ENCODE measurements at places on chromosomes 1 and 21.

GRCh38 chr1:220914283-220915116 is 35.3 kb downstream of the HLX start:
- DNase-seq: no peak

DNA sequence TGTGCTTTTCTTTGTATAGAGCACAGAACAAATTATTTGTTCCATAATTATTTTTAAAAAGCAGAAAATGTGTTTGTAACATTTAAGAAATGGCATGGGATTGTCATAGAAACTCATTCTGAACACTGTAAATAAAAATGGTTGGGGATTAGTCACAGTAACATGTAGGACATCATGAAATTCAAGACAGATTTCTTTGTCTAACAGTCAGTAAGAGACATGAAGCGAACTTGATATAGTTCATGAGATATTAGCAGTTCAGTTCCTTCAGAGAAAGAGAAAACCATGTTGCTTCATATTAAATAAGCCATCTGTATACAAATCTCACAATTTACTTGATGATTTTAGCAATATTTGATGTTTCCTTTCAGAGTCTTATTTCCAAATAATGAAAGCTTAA is 19.7 kb downstream of the NFIA start:
- no peak for DNase-seq

GRCh38 chr1:202279806-202280205 is 61.9 kb downstream of the UBE2T start:
- no peak for DNase-seq

DNA sequence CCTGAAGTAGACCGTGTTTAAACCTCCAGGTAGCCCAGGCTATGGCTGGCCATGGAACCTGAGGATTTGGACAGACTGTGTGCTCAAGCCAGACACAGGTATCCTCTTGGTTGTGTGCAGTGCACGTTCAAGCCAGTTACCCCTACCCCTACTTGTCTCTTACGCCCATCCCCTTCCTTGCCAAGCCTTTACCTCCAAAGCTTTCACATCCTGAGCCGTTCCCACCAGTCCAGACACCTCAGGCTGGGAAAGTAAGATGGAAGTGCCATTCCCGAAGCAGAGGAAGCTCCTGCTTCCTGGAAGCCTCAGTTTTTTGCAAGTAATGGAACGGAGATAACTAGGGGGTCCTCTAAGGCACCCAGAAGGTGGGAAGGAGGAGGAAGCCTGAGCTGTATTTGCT is 41.5 kb upstream of the HMGB4 start:
- no peak for DNase-seq

DNA sequence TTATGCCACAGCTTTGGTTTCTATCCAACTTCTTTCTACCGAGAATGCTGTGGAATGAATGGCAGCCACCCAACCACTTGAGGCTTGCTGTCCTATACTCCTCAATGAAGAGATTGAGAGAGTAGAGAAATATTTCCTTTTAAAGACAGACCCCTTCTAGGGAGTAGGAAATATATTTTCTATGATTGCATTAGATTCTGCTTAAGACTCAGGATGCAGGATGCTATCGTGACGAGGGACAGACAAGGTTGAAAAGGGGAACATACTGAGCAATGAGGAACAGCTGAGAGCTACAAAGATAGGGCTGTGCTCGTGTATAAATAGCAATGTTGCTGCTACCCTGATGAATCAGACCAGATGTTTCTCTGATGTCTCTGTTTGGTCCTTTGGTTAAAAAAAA is 7.1 kb upstream of the RASAL2 start:
- DNase-seq: no peak

- DNase-seq: no peak
Observed at GRCh38 chr1:89545264-89546038, 20.8 kb downstream of the LRRC8B start.

DNA sequence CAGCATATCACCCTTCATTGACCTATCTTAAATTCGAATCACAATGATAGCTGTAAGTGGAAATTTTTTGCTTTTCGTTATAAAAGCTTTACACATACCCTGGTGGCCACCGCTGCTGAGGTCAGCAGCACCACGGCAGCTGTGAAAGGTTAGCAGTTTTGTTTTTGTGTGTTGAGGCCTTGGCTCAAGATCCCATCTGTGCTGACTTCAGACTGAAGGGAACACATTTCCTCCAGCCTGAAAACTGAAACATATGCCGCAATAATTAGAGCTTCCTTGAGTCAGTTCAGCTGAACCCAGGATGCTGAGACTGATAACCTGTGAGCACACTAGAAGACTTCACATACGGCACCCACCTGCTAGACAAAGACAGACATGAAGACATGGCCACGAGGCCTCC is 103.0 kb downstream of the SMYD3 start:
- DNase-seq: no peak

DNA sequence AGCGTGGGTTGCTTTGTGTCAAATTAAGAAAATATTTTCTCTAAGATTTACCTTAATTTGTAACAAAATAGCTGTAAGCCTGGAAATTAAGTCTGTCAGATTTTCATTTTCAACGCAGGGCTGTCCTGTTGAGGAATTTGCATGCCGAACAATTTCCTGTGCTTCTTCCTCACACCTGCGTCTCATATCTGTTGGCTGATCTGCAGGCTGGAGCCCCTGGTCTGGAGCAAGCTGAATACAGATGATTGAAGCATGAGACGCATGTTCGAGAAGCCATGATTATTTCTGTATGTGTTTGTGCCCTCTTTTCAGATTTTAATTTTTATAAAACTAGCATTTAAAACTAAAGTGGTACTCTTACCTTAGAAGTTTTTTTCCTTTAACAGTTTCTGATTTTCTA is 9.8 kb downstream of the MIXL1 start:
- DNase-seq: no peak

- no peak for DNase-seq
Observed at GRCh38 chr1:155910621-155911121, 478 bp downstream of the RIT1 start.

DNA sequence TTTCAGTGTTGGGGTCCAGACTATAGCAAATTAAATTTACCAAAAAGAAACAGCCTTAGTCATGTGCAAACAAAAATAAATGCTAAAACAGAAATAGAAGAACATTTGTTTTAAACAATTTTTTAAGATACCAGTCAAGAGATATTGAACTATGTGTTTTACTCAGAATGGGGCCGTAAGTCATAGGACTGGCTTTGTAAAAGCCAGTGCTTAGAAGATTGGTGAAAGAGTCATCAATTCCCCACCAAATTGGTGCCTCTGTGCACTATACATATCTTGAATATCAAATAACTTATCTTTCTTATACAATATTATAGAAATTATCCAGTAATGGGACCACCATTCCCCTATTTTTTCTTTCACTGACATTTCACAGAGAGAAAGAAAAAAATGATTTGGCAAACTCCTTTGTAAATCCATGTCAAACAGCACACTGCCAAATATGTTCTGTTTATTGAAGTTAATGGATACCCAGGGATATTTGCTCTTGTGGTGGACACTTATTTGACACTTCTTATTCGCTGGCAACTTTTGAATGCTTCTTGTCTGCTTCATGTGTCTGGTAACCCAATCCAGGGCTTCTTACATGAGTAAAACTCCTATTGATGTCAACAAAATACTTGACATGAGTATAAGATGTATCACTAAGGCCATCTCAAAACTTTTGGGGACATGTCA is 145.7 kb upstream of the PKN2 start:
- no peak for DNase-seq

DNA sequence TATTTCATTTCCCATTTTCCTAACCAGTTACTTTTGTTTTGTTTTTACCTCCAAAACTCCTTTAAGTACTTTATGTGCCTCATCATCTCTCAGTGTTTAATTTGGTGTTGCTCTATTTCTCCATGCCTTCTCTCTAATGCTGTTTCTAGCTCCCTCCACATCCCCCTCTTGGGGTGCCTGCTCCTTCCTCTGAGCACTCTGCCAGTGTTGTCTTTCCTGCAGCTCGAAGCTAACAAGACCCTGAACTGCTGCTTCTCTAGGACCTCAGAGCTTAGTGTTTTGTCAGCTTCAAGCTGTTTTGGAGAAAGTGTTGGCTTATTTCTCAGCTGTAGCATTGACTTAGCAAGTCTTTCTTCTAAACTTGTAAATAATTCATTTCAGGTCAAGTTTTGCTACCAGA is 290.6 kb downstream of the DPYD start:
- no peak for DNase-seq

GRCh38 chr1:244964112-244964971 is 100.0 kb upstream of the HNRNPU start:
- DNase-seq: peak; percentile 29

- DNase-seq: peak; percentile 42
Observed at GRCh38 chr1:70504821-70505193, 93.7 kb downstream of the CTH start.

GRCh38 chr1:180947499-180947885 is 34.8 kb downstream of the KIAA1614 start:
- no peak for DNase-seq

Data from NCI-H446 treated with DMSO at 0.1 percent for 48 hours (cell line).